CD4-positive, alpha-beta T cell (primary cell): ENCODE measurements at places on chromosomes 12 and 14.

- no peak overlapping the region for H3K4me3 ChIP-seq
- no peaks in the 10 kb centered on the region for H3K27me3 ChIP-seq
- no peak overlapping the region for H3K27ac ChIP-seq
- no peak for DNase-seq
Measured at GRCh38 chr12:77070800-77071449, 5.6 kb upstream of the E2F7 start.

- no peak overlapping the region for H3K27ac ChIP-seq
- no peak overlapping the region for H3K4me3 ChIP-seq
- H3K36me3 ChIP-seq, result no peaks in the 10 kb centered on the region
- no peaks in the 10 kb centered on the region for H3K27me3 ChIP-seq
Measured at GRCh38 chr14:56268039-56268438, 149.8 kb downstream of the PELI2 start.

DNA sequence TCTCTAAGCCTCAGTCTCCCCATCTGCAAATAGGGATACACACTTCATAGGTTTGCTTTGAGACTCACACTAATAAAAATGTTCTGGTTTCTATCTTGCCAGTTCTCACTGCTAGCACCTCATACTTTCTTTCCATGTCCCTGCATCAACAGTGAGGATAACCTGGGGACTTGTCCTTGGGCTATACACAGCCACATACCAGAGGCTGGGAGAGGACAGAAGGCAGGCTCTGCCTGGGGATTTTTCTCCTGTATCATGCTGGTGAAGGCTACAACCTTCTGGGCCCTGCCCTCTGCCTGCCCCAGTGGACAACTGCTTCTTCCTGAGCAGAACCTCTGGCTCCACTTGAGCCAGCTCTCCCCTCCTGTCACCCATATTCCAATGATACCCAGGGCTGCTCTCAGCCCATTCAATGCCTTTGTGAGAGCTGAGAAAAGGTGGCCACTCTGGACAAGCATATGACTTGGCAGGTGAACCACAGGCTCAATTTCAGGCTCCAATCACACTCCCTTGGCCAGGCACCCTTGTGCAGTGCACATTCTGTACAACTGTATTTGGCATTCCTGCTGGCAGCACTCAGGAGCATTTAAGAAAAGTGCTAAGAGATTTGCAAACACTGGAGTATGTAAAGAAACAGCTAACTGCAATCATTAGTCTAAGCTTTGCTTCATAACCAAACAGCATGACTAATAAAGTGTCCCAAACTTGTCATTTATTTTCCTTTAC is 135.8 kb upstream of the VRK1 start:
- H3K27me3 ChIP-seq, result peaks cover 33% of the 10 kb centered on the region
- no peak for DNase-seq
- H3K4me1 ChIP-seq, result no peaks in the 10 kb centered on the region
- no peaks in the 10 kb centered on the region for H3K36me3 ChIP-seq
- H3K27ac ChIP-seq, result no peak overlapping the region
- H3K4me3 ChIP-seq, result no peak overlapping the region

DNA sequence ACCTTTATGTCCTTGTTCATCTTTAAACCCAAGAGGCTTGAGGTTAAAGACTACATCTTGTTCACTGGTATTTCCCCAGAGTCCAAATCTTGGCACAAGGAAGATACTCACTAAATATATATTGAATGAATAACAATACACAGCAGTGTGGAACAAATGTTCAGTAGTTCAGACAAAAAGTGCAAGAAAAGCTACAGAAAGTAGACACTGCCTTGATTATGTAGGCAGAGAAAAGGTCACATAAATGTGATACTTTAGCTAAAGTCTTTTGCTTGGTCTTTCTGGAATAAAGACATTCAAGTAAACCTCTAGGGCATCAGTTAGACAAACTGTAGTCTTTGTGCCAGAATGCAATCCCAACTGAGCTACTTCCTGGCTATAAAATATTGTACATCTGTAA is 157.0 kb downstream of the TMEM117 start:
- no peak overlapping the region for H3K27ac ChIP-seq
- no peaks in the 10 kb centered on the region for H3K36me3 ChIP-seq
- H3K27me3 ChIP-seq, result no peaks in the 10 kb centered on the region
- no peaks in the 10 kb centered on the region for H3K4me1 ChIP-seq

DNA sequence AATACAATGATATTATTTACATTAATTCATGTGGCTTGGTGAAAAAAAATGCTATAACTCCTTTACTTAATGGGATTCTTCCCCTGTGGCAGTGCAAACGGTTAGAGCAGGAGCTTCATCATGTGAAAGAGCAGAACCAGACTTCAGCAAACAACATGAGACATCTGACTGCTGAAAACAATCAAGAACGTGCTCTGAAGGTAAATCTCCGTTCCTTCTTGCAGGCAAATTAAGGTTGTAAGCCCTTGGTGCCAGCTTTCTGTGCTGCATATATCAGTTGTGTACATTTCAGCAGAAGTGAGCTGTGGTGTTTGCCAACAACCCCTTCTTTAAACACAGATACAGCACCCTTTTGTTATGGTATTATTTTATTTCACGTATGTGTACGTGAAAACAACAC is 171.7 kb downstream of the MIPOL1 start:
- H3K36me3 ChIP-seq, result no peaks in the 10 kb centered on the region
- no peak for DNase-seq
- no peak overlapping the region for H3K27ac ChIP-seq
- no peaks in the 10 kb centered on the region for H3K4me1 ChIP-seq
- H3K27me3 ChIP-seq, result no peaks in the 10 kb centered on the region
